ENCODE measurements at places on chromosomes 4 and X.

DNA sequence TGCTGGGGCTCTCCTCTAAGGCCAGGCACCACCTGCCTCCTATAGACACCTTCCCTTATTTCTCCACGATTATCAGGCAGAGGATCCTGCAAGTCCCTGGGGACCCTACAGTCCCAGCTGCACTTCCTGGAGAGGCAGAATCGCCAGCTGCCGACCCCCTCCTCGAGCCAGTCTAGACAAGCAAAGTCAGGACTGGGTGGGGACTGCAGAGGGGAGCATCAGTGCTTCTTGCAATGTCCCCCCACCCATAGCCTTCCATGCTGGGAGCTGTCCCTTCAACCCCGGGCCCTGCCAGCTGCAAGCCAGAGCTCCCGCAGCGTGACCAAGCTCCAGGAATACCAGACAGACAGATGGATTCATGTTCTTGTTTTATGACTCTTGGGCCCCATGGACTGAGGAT lies 1.4 kb upstream of the CRMP1 start:
- DNase-seq: no peak

- DNase-seq: no peak
Observed at GRCh38 chr4:154634058-154634457, 21.6 kb upstream of the FGG start.

- DNase-seq: no peak
Observed at GRCh38 chr4:174016251-174016650, 267.2 kb downstream of the FBXO8 start.

DNA sequence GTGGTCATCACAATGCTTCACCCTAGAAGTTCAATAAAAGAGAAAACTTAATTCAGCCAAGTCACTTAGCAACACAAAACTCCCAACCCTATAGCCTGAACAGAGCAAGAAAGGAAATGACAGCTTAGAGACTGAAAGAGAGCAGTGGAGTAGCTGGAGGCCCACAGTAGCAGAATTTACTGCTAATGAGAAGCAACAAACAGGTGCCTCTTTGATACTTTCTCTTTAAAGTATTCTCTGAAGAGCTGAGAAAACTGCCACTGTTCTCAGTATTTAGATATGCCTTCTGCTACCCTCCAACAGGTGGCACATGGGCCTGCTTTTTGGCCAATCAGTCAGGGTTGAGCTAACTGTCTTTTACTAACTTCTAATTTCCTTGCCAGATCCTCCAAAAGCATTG lies 240.0 kb downstream of the GPC3 start:
- no peak for DNase-seq

DNA sequence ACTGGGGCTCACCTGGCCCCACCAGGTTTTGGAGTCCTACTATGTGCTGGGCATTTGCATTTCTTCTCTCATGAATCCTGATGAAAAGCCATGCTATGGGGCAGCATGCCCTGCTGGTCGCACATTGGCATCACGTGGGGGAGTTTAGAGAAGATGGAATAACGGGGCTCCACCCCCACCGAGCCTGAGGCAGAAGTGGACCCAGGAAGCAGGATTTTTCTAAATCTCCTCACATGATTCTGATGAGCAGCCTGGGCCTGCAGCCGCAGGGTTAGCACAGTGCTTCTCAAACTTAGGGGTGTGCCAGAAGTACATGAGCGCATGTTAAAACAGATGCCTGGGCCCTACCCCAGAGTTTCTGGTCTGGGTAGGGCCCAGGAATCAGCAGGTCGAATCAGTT lies 4.6 kb upstream of the SORCS2 start:
- no peak for DNase-seq
